Body of pancreas (tissue), 4 donors: ENCODE measurements at places on chromosomes 1 and 21.

DNA sequence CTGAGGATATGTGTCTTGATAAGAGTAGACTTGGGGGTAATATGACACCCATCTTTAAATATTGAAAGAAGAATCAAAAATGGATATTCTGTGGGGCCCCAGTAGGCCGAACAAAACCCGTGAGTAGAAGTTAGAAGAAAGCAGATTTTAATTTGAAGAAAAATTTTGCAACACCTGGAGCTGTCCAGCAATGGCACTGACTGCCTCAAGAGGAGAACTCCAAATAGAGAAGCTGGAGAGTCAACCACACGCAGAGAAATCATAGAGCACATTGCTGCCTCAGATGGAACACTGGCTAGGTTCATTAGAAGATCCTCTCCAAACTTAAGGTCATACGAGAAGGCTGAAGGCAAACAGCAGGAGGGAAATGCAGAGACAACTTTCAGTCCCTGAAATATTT, 6.8 kb downstream of the NHLH1 start:
- DNase-seq = no peak

GRCh38 chr1:232509570-232509969, 120.4 kb downstream of the SIPA1L2 start:
- DNase-seq = no peak

- no peak for DNase-seq
Measured at GRCh38 chr1:226712742-226713419, 26.2 kb downstream of the ITPKB start.

GRCh38 chr1:204915861-204916495, 45.3 kb downstream of the NFASC start:
- no peak for DNase-seq

GRCh38 chr1:116559304-116559761, 11.5 kb downstream of the CD58 start:
- no peak for DNase-seq

DNA sequence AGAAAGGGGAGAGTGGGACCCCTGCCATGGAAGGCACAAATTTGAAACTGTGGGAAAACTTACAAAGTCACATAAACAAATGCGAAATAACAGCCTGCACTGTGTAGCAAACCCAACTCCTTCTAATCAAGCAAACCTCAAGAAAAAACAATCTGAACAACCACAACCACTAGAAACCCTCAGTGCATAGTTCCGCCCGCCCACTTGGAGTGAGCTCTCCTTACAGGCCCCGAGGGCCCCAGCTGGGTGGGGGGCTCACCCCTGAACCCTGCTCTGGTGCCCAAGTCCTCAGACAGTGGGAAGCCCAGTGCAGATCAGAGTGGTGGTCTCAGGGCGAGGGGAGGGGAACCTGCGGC, 931 bp upstream of the MXRA8 start:
- DNase-seq = no peak

DNA sequence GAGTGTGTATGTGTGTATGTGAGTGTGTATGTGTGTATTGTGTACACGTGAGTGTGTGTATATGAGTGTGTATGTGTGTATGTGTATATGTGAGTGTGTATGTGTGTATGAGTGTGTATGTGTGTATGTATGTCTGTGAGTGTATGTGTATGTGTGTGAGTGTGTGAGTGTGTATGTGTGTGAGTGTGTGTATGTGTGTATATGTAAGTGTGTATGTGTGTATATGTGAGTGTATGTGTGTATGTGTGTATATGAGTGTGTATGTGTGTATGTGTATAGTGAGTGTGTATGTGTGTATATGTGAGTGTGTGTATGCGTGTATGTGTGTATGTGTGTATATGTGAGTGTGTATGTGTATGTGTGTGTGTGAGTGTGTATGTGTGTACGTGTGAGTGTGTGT, 49.2 kb downstream of the GREM2 start:
- no peak for DNase-seq

DNA sequence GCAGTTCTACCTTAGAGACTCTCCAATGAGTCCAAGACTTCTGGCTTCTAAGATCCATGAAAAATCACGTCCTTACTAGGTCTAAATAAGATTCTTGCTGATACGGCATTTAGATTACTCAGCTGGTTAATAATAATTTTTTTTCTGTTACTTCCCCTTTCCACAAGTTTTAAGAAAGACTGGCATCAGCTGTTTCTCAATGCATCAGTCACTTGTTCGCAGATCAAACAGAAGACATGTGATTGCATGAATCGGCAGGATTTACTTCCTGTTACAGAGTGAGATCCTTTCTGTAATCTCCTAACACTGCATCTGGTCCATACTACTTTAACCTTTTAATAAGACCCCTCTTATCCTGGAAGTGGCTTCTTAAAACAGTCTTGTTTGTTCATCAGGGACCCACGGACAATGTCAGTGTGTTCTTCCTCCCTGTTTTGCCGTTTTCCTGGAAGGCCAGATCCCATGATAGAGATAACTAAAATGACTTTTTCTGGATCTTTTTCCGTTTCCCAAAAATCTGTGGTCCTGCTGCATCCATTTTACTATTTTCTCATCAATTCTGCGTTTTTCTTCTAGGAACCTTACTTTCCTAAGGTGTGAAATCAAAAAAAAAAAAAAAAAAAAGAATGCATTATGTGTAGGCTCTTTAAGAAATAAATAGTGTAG, 6.1 kb downstream of the NPL start:
- no peak for DNase-seq

GRCh38 chr1:6385488-6386191, 7.9 kb downstream of the ACOT7 start:
- DNase-seq = no peak

DNA sequence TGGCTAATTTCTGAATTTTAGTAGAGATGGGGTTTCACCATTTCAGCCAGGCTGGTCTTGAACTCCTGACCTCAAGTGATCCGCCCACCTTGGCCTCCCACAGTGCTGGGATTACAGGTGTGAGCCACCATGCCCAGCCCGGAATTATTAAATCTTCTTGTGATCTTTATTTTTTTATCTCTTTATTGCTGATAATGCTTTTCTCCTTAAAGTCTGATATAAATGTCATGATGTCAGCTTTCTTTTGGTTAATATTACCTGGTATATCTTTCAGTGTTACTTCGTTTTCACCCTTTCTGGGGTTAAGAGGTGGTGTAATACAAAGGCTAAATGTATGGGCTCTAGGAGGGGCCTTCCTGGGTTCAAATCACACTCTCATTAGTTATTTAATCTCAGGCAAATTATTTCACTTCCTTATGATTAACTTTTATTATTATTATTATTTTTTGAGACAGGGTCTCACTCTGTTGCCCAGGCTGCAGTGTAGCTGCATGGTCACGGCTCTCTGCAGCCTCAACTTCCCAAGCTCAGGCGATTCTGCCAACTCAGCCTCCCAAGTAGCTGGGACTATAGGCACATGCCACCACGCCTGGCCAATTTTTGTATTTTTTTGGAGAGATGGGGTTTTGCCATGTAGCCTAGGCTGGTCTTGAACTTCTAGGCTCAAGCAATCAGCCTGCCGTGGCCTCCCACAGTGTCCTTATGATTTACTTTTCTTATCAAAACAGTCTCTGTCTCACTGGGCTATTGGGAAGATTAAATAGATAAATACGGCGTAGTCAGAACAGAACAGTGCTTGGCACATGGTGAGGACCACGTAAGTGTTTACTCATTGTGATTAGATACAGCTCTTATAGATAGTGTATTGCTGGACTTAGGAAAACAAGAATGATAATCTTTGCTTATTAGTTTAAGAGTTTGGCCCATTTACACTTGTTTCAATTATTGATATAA, 216.5 kb downstream of the URB2 start:
- peak; percentile 27 for DNase-seq

DNA sequence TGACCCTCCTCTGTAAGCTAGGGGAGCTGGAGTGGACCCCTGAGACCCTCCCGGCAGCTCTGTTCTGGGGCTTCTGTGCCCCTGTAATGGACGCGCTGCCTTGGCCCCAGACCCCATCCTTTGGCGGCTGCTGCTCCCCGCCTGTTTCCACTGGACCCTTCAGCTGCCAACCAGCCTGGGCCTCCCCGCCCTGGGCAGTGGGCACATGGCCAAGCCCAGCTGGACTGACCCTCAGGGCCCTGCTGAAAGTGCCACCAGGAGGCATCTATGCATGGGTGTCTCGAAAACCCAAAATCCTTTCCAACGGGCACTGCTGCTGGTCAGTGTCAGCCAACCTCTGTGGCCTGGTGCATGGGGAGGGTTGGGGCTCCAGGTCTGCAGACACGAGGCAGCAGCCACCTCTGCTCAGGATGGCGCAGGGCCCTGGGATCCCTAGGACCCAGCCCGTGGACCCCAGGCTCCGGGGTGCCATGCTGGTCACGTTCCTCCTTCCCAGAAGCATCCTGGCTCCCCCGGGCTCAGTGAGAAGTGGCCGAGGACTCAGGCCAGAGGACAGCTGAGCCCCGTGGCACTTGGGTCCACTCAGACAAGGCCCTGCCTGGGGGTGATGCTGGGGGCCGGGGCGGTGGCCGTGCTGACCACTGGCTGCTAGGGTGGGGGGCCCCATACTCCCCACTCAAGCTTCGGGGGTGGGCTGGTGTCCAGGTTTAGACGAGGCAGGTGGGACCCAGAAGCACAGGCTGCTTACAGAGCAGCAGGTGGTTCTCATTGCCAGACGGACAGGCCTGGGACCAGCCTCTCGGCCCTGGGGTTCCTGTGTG, 46.9 kb downstream of the SLX9 start:
- no peak for DNase-seq

DNA sequence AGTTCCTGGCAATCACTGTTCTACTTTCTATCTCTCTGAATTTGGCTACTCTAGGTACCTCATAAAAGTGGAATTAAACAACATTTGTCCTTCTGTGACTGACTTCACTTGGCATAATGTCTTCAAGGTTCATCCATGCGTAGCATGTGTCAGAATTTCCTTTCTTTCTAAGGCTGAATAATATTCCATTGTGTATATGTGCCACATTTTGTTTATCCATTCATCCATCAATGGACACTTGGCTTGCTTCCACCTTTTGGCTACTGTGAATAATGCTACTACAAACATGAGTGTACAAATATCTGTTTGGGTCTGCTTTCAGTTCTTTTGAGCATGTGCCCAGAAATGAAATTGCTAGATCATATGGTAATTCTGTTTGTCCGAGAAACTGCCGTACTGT, 14.7 kb downstream of the CACHD1 start:
- no peak for DNase-seq

- no peak for DNase-seq
Measured at GRCh38 chr1:164466001-164466421, 93.0 kb upstream of the PBX1 start.

DNA sequence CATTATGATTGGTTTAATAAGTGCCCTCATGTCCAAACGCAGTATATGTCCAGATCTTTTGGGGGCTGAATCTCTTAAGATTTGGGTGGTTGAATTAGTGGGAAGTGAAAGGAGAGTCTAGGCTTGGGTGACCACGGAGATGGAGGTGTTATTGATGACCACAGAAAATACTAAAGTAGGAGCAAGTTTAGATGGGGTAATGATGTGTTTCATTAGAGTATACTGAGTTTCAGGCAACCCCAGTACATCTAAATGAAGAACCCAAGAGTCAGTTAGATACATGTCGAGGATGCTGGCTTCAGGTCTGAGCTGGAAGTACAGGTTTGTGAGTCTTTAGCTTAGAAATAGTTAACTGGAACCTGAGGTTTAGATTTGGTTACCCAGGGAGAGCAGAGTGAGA, 6.5 kb upstream of the ZZZ3 start:
- DNase-seq = no peak

- DNase-seq = no peak
Measured at GRCh38 chr21:15752763-15753407, 23.1 kb downstream of the USP25 start.

DNA sequence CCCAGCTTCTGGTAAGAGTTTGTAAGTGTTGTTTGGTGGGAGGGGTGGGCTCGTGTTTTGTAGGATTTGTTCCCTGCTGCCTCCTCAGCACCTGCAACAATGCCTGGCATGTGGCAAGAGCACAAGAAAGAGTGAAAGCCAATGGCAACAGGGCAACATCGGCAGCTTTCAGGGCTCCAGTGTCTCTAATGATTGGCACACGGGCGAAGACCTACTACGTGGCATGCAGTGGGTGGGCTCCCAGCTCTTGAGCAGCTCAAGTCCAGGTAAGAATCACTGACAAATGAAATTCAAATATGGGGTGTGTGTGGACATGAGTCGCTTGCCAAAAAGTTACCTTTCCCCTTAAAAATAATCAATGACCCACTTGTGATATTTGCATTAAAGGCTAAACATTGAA, 23.9 kb upstream of the SLC1A7 start:
- DNase-seq = no peak

DNA sequence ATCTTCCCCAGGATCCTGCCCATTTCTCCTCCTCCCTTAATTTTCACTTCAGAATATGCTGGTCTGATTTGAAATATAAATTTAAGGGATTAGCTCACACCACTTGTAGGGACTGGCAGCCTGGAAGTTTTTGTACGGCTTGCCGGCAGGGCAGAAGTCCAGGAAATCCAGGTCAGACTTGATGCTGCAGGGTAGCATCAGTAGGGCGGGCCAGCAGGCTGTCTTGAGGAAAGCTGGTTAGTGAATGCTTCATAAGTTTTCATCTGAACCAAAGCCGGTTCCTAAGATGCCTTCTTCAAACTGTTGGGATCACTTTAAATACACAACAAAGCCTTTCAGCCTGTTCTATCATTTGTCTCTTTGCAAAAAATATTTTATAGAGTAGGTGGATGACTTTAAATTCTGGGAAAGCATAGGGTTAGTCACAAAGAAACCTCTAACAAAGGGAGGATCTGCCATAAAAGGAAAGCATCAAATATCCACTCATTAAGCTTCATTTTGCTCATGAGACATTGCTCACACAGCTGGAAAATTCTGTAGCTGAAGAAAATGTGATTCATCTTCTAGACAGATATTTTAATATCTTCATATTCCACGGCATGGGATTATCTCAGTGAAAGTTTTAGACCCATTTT, 90.7 kb upstream of the GFI1 start:
- DNase-seq = no peak

DNA sequence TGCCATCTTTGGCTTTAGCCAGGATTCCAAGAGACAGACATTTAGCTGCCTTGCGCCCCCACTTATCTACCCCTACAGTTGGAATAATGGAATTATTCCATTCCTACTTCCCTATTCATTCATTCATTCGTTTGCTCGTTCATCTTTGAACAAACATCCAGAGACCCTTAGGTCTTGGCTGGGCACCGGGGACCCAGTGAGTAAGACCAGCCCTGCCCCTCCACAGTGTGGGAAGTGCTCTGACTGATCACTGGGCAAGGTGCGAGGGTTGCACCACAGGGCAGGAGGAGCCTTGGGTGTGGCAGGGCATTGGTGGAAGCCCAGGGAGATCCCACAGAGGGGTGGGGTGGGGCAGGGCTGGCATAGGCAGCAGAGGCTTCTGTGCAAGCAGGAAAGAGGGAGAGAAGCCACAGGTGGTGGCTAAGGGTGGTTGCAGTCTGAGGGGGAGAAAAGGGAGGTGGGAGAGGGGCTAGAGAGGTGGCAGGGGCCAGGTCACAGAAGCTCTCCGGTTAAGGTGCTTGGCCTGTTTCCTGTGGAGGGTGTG, 35.0 kb upstream of the TMEM61 start:
- DNase-seq = no peak
